ENCODE measurements at places on chromosomes 3 and 15. TPM values are rescaled to one million over a fixed set of nuclear protein-coding genes. Genes with fewer than 3 reads are reported as not detected.

The SLC12A6 gene
- polyA plus RNA-seq, result 6.9 TPM

The ADIPOQ gene
- 6.0 TPM for polyA plus RNA-seq

The HIGD2B gene
- not detected for polyA plus RNA-seq

GRCh38 chr3:13077431-13078162 lies 4.4 kb upstream of the IQSEC1 start:
- no peak for DNase-seq

DNA sequence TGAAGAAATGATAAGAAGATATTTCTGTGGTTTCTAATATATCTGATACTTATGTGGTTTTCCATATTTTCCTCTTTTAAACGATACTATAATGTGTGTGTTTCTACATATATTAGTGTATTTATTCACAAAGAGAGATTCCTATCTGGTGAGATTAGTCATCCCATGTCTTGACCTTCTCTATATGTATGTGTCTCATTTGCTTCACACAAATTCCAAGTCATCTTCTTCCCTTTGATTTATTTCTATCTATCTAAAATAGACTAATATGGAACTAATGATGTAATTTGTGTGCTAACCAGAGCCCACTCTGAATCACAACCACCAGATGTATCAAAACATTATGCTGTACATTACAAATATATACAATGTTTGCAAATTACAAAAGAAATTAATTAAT lies 154.7 kb upstream of the KCNMB2 start:
- no peak for DNase-seq

GRCh38 chr3:128994173-128994512 lies 267 bp upstream of the CFAP92 start:
- DNase-seq, result no peak

DNA sequence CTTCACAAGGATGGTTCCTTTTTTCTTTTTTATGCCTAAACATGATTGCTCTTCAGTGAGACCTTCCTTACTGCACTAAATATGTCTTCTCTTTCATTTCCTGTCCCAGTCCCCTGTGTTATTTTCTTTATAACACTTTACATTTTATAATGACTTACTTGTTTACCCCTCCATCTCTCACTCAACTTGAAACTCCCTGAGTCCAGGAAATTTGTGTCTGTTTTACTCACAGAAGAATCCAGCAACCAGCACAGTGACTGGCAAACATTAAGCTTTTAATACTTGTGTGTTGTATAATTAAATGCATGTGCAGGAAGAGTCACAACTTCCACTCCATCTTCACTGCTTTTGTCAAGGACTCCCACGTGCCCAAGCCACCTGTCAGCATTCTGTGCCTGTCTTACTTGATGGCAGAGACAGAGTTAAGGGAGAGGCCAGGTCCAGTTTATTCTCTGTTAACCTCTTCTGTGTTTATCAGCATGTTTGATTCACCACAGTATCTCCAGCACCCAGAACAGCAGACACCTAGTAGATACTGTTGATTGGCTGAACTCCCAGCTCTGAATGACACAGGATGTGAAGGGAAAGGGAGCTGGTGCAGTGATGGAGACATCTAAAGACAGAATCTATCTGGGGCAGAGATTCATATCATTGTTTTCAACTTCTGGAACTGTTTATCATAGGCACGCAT lies 42.8 kb downstream of the SSR3 start:
- DNase-seq, result no peak

- DNase-seq, result no peak
Measured at GRCh38 chr3:63656786-63657185, 4.3 kb downstream of the SNTN start.

GRCh38 chr3:186477876-186478275 lies 66.3 kb downstream of the CRYGS start:
- no peak for DNase-seq

GRCh38 chr3:48077815-48078214 lies 61.6 kb upstream of the MAP4 start:
- DNase-seq, result no peak

Measured in ovary (tissue), 10 donors.